ENCODE measurements at places on chromosomes 7 and 10.

GRCh38 chr7:18020138-18020715, 7.4 kb downstream of the PRPS1L1 start:
- DNase-seq = peak; percentile 66

DNA sequence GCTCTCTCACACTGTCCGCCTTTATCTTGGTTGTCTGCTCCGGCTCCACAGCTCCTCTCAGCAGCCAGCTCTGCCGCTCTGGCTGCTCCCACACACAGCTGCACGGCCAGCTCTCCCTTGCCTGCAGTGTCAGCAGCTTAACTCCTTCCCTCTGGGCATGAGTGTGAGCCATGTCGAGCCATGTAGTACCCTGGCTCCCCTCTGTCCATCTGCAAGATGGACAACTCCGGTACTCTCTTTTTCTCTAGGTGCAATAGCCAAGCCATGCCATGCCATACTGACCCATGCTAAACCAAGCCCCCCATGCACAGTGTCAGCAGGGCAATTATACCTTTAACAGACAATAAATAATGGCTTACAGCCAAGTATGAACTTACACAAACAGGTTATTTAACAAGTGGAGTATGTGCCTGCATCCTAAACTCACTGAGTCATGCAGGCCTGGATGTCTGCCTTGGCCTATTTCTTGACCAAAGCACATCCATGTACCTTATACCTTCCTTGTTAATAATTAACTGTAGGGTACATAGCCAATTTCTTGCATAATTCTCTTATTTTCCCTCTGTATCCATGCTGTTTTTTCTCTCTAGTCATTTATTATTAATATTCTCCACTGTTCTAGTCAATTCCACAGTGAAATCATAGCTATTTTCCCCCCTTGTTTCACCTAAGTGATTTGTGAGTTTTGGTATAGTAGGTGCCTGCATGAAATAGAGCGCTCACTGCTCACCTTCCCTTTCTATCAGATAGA, 170.9 kb downstream of the CDK14 start:
- DNase-seq = peak; percentile 91

- no peak for DNase-seq
These were observed 116.0 kb downstream of the LHPP start for GRCh38 chr10:124577651-124578050.

DNA sequence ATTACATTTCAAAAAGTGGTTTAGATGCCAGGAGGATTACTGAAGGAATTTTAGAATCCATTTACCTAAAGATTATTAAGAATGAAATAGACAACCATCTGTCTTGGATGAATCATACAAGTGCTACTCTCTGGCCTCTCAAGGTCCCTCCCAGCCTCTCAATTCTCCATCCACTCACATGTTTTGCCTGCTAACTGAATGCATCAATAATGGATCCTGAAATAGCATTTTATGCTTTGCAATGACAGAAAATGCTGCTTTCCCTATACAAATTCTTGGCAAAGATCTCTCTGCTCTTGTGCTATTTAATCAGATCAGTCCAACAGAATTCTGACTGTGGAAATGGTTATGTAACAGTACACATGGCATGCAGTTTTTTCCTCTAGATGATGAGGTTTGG, 68.1 kb downstream of the HBP1 start:
- no peak for DNase-seq

GRCh38 chr10:117348236-117348635, 27.0 kb downstream of the PDZD8 start:
- DNase-seq = no peak

DNA sequence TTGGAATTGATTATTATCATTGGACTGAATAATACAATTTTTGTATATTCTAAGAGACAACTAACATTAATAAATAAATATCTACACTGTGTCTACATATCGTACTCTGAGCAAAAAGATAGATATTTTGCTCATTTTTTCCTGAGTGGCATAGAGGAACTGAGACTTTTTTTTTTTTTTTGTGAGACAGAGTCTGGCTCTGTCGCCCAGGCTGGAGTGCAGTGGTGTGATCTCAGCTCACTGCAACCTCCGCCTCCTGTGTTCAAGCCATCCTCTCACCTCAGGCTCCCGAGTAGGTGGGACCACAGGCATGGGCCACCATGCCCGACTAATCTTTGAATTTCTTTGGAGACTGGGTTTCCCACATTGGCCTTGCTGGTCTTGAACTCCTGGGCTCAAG, 14.0 kb downstream of the KMT2E start:
- no peak for DNase-seq

DNA sequence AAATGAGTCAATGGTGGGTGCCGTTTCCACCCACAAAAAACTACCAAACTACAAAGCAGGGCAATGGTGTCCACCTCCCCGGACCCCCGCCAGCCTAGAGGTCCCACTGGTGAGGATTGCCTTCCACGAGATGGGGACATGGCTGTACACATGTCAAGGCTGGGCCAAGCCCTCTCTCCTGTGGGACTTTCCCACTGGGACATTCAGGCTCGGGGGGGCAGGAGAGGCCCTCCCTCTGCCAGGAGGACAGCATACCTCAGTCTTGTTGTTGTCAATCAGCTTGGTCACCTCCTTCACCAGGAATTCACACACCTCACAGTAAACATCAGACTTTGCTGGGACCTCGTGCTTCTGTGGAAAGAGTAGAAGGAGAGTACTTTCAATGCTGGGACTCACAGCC, 31.1 kb downstream of the PSAP start:
- DNase-seq = no peak

DNA sequence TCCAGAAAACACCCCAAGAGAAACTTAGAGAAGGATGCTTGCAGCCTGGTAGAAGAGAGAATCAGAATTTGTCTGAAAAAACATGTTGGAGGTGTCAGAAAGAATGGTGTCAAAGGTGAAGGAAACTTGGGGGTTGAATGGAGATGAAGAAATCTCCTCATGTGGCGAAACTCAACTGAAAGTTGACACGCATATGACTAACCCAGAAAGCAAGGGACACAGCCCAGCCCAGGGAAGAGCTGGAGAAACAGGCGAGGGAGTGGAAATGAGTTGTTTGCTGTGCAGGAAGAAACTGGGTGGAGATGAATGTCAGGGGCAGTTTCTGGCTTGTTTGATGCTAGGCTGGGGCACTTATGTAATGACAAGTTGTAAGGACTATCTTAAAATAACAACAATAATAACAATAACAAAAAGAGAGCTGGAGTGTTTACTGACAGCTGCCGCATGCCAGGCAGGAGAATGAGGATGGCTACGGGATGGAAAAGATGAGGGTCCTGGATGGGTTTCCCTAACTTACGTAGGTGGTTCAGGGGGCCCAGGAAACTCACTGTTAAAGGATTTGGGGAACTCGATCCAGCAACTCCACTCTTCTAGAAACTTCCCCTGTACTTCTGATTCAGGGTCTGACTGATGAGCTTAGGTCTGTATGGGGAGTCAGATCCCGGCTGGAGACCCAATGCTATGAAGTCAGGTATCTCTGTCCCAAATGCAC, 57.4 kb downstream of the MAP3K8 start:
- peak; percentile 73 for DNase-seq

GRCh38 chr10:101965075-101965765, 90.8 kb downstream of the ARMH3 start:
- DNase-seq = no peak

DNA sequence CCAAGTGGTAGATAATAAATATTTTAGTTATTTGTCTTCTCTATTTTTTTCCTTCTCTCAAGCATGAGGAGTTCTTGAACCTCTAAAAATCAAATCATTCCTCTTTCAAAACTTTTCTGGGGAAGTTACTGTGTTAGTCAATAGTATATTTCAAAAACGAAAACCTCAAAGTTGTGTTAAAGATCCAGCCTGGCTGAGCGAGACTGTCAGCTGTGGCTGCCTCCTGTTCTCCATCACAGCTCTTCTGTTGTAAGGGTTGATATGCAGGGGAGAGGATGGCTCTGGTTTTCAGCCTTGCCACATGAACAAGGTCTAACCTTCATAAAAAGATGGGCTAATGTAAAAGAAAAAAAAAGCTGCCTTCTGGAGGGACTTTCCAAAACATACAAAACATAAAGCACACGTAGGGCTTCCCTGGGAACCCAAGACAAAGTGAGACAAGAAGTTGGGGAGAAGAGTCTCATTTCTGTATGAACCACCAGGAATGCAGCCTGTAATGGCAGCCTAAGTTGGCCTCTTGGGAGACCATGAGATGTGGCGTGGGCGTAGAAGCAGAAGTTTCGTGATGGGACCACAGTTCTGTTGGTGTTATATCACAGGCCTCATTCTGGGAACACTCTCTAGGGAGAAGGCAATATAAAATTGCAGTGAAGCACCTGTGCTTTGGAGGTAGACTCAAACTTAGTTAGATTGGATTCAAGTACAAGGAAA, 77.9 kb upstream of the FHIP2A start:
- DNase-seq = no peak

- DNase-seq = no peak
These were observed 434.8 kb downstream of the LRMDA start for GRCh38 chr10:75866300-75866625.

DNA sequence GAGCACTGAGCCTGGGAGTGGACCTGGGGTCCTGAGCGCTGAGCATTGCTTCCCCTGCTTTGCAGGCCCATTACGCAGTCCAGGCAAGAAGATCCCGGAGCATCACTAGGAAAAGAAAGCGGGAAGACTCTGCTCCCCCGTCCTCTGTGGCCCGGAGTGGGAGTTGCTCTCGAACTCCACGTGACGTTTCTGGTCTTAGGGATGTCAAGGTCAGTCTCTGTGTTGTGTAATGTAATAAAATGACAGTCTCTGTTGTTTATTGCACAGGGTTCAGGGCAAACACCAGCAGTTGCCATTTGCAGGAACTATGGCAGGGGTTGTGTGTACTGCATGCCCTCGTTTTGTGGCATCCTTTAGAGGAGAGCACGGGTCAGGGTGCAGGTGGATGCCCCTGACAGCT, 10.0 kb downstream of the IDI2 start:
- no peak for DNase-seq

GRCh38 chr7:65371468-65371867, 2.2 kb upstream of the ZNF92 start:
- DNase-seq = peak; percentile 43

DNA sequence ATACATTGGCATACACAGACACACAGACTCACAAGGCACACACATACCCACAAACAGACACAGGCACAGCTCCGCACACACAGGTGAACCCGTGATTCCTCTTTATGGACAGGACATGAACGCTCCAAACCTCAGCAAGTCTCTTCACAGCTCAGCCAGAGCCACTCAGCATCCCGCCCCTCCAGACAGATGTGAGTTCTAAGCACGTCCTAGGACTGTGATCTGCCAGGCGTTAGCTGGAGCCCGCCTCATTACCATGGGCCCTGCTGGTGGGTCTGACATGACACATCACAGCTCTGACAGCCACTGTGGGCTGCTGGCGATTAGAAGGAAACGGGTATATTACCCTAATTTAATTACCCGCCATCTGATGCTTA, 176.7 kb upstream of the PPP2R2D start:
- no peak for DNase-seq

DNA sequence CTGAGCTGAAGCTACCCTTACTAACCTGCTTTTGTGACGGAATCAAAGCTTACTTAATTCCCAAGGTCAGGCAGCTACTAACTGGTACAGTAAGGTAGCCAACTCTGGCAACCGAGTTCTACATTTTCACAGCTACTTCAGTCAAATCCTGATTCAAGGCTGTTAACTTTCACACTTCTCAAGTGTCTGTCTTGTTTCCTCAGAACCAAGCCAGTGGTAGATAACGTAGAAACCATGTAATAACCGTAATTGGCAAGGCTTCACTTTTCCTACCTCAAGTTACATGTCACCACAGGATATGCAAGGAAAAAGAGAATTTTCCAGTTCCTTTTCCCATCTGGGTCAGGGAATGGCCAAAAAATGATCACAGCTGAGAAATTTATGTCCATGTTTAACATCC, 746.7 kb downstream of the NRG3 start:
- no peak for DNase-seq

DNA sequence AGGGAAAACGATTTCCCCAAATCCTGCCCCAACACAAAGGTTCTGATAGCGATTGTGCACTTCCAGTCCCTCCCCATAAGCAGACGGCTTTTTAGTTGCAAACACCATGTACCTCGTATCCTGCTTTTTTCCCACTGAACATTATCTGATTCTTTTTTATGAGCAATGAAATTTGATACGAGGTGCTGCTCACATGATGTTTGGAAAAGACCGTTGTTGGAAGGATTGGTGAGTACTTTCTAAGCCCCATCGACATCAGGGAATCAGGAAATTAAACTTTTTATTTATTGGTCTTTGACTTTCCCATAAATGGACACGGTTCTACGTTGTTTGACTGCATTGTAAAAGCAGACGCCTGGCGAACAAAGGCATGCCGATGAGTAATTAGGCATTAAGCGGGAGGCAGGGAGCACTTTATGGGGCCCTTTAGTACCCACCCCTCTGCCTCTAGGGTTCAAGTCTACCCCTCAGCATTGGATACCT, 49.4 kb downstream of the TEX36 start:
- no peak for DNase-seq

- DNase-seq = no peak
These were observed 544 bp downstream of the TSPAN33 start for GRCh38 chr7:129144834-129145668.

DNA sequence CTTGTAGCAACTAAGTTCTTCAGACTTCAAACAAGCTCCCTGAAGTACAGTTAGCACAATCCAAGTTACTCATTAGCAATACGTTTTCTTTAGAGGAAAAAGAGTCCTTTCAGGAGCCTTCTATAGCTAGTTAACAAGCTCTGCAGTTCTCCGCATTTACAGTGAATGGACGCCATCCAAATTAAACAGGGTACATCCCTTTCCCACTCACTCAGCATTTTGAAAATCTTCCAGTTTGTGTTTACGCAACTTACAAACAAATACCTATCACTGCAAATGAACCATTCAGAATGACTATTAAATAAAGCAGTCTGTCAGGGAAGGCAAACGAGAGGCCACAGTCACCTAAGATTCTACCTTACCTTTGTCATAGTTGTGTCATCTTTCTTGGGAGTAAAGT, 84.5 kb downstream of the RNF32 start:
- peak; percentile 72 for DNase-seq

DNA sequence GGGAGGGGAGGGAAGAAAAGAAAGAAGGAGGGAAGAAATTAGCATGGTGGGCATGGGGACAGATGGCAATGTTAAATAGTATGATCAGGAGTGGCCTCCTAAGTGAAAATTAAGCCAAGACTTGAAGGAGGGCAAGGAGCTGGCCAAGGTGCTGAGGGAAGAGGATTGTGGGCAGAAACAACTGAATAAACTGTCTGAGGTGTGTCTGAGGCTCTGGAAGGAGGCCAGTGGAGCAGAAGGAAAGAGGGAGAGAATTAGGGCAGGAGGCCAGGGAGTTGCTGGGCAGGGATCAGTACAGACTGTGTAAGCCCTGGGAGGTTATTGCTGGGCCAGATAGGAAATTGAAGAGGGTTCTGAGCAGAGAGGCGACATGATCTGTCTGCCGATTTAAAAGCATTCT, 40.6 kb upstream of the VKORC1L1 start:
- peak; percentile 71 for DNase-seq

- no peak for DNase-seq
These were observed 4.1 kb upstream of the RNF148 start for GRCh38 chr7:122706836-122707235.

GRCh38 chr7:89336121-89336520, 540.6 kb upstream of the TEX47 start:
- no peak for DNase-seq

Measured in fibroblast of pulmonary artery (primary cell).